GM03348 (cell line): ENCODE measurements at places on chromosomes 2 and 18.

DNA sequence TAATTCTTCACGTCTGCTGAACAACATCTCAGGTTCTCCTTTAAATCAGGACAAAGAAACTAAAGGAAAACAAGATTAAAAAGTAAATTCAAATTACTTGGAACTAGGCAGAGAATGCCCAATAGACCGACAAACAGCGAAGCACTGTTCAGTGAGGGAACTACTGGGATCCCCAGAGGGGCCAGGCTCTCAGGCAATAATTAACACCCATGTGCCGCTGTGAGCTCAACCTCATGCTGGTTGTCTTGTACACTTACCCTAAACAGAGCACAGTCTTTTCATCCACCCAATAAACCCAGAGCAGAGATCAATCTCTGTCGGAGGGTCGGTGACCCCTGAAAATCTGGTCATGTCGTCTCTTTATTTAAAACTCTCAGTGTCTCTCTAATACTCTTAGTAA, 229.9 kb upstream of the CRIM1 start:
- no peak for DNase-seq

GRCh38 chr2:158103411-158104012, 1.8 kb downstream of the UPP2 start:
- no peak for DNase-seq

DNA sequence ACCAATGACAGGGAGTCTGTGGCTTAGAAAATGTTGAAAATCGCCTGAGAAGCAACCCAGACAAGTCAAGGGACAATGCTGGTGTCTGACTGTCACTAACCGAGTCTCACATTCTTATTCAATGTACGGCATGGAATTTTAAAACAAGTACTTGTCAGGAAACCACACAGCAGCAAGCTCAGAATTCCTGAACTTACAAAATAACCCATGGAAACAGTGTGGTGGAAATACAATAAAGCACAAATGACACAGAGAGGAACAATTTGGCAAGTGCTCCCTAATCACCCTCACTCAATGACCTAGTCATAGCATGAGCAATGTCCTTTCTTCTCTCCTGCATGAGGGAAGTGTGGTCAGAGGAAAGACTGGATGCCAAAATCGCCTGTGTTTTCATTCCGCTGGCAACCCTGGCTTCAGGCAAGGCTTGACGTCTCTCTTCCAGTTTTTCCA, 154.0 kb downstream of the SATB2 start:
- peak; percentile 88 for DNase-seq

GRCh38 chr18:50987261-50987660, 19.4 kb downstream of the ELAC1 start:
- peak; percentile 27 for DNase-seq

GRCh38 chr2:137947032-137947727, 17.1 kb upstream of the HNMT start:
- DNase-seq = no peak

DNA sequence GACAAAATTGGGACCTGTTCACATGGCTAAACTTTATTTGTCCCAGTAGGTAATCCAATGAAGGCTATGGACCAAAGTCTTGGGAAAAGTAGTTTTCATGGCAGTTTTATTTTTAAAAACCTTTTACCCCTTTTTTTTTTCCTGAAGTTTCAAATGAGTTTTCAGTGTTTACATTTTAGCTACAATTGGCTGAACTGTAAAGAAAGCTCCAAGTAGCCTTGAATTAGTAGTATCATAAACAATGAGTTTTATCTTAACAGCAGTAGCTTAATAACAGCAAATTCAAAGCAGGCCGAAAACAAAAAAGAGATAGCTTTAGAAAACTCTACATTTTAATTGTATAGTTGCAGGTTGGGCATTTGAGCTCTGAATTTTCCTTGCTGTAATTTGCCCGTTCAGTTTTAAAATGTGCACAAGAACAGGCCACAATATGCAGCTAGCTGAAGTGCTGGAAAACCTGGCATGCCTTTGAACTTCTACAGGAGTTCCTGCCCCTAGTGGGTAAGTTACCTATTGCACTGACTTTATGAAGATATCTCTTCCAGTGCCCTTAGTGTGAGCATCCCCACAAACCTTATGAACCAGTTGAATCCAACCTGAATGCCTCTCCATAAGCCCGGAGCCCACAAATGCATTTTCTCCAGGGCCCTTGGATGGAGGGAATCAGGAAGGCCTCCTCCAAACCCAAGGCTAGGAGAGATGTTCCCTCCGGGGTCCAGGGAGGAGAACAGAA, 106.7 kb downstream of the XRCC5 start:
- DNase-seq = no peak
